ENCODE measurements at places on chromosomes 7 and 10. TPM values are rescaled to one million over a fixed set of nuclear protein-coding genes. Genes with fewer than 3 reads are reported as not detected.

GRCh38 chr7:123122916-123123315, 76.9 kb downstream of the SLC13A1 start:
- no peak for DNase-seq

- DNase-seq = peak; percentile 71
These were observed 55.3 kb upstream of the C7orf33 start for GRCh38 chr7:148535217-148535616.

DNA sequence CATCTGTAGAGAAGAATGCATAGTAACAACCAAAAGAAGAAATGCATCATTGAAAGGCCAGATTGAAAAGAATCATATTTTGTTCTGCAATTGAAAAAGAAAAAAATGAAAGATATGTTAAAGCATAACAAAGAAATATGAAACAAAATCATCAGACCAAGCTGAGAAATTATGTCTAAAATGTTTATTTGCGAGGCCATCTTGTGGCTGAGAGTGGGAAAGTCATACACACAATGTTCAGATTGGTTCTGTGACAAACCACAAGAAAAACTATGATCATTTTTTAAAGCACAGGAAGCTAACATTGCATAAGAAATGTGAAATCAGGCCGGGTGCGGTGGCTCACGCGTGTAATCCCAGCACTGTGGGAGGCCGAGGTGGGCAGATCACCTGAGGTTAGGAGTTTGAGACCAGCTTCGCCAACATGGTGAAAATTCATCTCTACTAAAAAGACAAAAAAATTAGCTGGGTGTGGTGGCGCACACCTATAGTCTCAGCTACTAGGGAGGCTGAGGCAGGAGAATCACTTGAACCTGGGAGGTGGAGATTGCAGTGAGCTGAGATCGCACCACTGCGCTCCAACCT, 36.6 kb downstream of the ABCB5 start:
- DNase-seq = no peak

GRCh38 chr7:96321031-96321657, 754 bp downstream of the SLC25A13 start:
- peak; percentile 95 for DNase-seq

DNA sequence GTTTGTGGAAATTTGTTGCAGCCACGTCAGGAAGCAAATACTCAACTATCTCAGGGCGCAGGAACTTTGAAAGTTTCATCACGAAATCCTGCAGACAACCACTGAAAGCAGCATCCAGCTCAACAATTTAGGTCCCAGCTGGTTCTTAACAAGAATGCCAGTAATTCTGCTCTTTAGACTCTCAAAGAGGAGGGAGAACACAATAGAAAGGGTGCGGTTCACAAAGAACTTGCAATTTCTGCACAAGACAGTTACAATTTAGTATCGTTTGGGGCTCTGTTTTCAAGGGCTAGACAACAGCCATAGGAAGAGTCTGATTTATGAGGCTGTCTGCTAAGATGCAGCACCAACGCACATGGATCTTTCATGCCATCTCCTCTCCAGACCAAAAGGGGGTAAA, 223.1 kb downstream of the FGFR2 start:
- no peak for DNase-seq

DNA sequence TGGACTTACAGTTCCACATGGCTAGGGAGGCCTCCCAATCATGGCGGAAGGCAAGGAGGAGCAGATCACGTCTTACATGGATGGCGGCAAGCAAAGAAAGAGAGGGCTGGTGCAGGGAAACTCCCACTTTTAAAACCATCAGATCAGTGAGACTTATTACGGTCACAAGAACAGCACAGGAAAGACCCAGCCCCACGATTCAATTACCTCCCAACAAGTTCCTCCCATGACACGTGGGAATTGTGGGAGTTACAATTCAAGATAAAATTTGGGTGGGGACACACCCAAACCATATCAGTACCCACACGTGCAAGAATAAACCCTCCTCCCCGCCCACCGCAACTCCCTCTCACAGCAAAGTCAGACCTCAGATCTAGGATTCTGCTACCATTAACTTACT, 4.5 kb upstream of the AIFM2 start:
- peak; percentile 33 for DNase-seq

DNA sequence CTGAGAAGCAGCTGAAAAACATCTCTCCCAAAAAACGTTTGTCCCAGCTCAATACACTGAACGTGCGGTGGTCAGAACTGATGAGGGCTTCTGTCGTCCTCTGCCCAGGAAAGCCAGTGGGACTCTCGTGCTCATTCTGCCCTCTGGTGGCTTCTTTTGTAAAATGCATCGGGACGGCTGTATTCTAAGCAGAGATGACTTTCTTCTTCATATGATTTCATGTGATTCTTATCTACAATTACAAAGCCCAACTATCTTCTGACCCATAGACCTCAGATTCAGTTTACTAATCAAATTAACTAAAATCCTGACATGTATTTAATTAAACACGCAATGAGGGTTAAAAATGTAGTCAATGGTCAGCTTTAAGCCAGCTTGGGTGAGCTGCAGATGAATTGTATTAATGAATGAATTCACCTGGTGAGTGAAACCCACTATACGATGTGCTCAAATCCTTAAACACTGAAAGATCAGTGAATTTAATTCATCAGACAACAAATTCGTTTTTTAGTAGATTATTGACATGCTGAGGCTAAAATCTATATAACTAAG, 117.6 kb upstream of the FAM204A start:
- DNase-seq = no peak

Gene PPP1R3C
- 4.2 TPM for total RNA-seq

Gene CDH23
- total RNA-seq = 9.9 TPM

DNA sequence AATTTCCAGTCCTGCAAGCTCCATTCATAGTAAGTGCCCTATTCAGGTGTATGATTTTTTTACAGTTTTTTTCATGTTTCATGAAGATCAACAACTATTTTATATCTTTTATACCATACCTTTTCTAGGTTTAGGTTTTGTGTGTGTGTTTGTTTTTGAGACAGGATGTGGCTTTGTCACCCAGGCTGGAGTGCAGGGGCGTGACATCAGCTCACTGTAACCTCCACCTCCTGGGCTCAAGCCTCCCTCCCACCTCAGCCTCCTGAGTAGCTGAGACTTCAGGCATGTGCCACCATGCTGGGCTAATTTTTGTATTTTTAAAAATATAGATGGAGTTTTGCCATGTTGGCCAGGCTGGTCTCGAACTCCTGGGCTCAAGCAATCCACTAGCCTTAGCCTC, 35.0 kb downstream of the ARMH3 start:
- no peak for DNase-seq

Gene GNGT1
- not detected for total RNA-seq

DNA sequence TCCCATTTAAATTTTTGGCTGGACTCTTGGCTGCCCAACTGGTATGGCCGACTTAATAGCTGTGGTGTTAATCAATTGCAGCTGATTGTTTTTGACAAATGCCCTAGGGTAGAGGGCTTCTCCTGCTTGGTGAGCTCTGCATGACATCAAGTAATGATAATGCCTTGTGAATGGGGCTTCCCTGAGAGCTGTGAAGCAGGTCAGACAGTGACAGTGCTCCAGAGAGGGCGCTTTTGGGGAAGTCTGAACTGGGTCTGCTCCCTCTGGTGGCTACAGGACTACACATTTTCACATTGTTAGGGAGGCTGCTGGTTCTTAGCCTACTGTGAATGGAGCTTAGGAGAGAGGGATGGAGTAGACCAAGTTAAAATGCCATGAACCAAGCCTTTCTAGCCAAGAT, 98.8 kb downstream of the SDK1 start:
- no peak for DNase-seq

Gene GPER1
- total RNA-seq = 4.1 TPM

DNA sequence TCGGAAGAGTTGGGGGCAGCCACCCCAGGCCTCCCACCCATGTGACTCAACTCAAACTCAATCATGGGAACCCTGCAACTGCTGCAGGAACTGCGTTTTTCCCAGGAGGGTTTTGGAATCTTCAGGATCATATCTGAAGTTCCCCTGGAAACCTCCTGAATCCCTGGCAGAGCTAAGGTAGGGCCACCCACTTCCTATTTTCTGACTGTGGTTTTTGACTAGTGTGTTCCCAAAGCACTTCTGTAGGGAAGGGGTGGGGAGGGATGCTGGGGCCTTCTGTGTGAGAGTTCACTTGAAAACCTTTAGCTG, 127.6 kb upstream of the UNC5B start:
- DNase-seq = no peak

DNA sequence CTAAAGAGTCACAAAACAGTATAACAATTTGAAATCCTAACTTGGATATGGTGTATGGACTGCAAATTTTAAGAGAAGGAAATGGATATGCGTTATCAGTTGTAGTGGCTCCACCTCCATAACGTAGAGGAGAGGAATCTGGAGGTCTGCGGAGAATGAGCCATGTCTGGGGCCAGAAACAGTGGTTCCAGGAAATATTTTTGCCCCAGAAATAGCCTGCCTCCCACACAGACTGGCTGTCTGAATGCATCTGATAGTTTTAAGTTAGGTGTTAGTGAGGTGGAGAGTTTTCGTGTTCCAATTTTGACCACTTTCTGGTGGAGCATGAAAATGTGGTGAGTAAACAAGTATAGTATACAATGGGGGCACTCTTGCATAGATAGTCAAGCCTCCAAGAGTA, 1.6 kb downstream of the PHTF2 start:
- no peak for DNase-seq

DNA sequence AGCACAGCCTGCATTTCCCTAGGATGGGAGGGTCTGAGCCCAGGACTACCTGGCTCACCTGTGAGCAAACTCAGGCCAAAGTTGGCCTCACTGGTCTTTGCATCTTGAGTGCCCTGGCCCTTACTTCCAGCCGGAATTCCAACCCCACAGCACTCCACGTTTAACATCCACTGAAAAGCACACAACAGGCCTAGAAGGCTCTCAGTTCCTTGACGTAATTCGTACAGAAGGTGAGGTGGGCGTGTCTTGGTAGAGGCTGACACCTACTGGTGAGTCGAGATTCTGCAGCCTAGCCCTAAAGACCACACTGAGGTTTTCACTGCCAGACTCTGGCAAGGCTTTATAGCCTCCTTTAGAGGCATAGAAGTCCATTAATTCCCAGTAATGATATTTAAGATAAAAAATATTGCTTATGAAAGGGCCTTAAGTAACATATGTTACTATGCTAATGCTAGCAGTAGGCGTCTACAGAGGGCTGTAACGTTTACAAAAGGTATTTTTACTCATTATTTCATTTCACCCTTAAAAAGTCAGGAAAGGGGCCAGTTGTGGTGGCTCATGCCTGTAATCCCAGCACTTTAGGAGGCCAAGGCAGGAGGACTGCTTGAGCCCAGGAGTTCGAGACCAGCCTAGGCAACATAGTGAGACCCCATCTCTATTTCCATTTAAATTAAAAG, 95.8 kb downstream of the HIP1 start:
- no peak for DNase-seq

DNA sequence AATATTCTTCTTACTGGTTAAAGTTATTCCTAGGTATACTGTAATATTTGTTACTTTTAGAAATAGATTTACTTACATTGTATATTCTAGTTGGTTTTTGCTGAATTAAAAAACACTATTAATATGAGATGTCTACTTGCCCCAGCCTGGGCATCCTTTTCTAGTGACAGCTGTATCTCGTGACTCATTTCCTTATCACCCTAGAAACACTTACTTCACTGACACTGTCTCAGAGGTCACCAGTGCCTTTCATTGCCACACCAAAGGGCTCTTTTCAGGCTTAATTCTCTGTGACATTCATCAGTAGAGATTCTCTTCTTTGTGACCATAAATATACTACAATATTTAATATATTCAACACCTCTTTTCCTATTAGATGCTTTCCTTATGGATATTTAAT, 194.7 kb downstream of the GALNT17 start:
- DNase-seq = no peak

DNA sequence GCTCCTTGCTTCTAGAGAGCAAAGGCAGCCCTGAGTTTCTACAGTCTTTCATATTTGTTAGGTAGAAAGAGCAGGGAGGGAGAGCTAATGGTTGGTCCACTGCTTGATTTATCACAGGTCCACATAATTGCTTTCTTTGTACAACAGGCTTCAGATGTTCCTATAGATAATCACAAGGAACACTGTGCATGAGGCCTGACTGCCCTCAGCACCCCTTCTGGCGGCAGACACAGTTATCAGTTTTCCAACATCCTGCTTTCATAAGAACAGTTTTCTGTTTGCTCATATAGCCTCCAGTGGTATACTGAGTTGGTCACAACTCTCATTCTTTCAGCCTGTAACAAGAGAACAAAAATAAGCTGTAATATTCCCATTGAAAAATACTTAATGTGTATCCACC, 69.7 kb downstream of the AKR1C4 start:
- no peak for DNase-seq

DNA sequence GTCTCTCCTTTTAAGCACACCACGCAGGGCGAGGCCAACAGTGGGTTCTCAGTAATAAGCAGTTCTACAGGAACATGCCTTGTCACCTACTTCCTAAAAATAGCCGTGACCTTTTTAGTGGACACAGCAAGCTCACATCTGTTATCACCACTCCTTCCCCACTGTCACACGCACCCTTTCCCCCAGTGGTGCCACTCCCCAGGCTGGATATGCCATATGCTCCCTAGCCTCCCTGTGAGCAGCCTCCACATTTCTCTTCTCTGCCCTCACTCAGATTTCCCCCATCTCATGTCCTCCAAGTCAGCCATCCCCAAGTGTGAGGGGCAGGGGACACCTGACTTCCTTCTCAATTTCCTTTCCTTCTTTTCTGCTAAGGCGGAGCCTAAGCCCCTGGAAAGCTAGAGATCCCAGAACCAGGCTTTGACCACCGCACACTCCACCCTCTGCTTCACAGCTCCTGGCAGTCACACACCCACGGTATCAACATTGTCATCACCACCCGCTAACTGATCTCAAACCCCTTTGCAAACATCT, 3.7 kb downstream of the ANXA11 start:
- no peak for DNase-seq

GRCh38 chr10:47079204-47079580, 168.0 kb downstream of the PTPN20 start:
- DNase-seq = no peak

Gene SYNPO2L
- total RNA-seq = not detected

- peak; percentile 84 for DNase-seq
These were observed 16.0 kb downstream of the MYOZ1 start for GRCh38 chr10:73625004-73625883.

- no peak for DNase-seq
These were observed 68.0 kb downstream of the SUGCT start for GRCh38 chr7:40202851-40203250.

- peak; percentile 54 for DNase-seq
These were observed 73.7 kb downstream of the MYL10 start for GRCh38 chr7:101555269-101555920.

DNA sequence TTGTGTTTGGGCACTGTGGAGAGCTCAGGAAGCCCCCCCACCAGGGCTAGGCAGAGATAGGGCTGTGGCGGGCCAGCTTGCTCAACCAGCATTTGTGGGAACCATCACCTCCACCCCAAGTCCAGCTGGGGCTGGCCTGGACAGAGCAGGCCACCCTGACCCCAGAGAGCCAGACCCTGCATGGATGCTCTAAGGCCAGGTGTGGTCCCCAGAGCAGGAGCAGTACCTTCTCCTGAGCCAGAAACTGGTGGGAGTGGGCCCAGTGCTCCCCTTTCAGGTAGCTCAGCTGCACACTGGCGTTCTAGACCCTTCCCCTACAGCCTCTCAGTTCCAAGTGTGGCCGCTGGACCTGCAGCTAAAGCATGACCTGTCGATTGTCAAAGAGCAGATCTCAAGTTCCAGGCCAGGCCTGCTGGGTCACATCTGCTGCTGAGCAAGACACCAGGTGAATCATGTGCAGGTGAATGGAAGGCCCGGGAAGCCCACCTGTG, 57.2 kb downstream of the RASGEF1A start:
- peak; percentile 72 for DNase-seq

Measured in spleen (tissue), 13 donors.